ENCODE measurements at places on chromosomes 2 and 18.

DNA sequence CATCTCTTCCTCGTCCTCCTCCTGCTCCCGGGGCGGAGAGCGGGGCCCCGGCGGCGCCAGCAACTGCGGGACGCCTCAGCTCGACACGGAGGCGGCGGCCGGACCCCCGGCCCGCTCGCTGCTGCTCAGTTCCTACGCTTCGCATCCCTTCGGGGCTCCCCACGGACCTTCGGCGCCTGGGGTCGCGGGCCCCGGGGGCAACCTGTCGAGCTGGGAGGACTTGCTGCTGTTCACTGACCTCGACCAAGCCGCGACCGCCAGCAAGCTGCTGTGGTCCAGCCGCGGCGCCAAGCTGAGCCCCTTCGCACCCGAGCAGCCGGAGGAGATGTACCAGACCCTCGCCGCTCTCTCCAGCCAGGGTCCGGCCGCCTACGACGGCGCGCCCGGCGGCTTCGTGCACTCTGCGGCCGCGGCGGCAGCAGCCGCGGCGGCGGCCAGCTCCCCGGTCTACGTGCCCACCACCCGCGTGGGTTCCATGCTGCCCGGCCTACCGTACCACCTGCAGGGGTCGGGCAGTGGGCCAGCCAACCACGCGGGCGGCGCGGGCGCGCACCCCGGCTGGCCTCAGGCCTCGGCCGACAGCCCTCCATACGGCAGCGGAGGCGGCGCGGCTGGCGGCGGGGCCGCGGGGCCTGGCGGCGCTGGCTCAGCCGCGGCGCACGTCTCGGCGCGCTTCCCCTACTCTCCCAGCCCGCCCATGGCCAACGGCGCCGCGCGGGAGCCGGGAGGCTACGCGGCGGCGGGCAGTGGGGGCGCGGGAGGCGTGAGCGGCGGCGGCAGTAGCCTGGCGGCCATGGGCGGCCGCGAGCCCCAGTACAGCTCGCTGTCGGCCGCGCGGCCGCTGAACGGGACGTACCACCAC lies 2.1 kb downstream of the GATA6 start:
- DNase-seq = no peak

- DNase-seq = no peak
These were observed 47.6 kb downstream of the POLE4 start for GRCh38 chr2:75006041-75006440.

- no peak for DNase-seq
These were observed 553.8 kb downstream of the EPHA4 start for GRCh38 chr2:221018262-221018661.

- DNase-seq = no peak
These were observed 122.6 kb downstream of the GBX2 start for GRCh38 chr2:236045251-236046235.

GRCh38 chr18:55048892-55049291 lies 89.6 kb upstream of the CCDC68 start:
- DNase-seq = no peak

GRCh38 chr18:46209161-46209560 lies 105.0 kb downstream of the HAUS1 start:
- no peak for DNase-seq

All from COLO829 (cell line).